ENCODE measurements at places on chromosomes 6 and 20.

DNA sequence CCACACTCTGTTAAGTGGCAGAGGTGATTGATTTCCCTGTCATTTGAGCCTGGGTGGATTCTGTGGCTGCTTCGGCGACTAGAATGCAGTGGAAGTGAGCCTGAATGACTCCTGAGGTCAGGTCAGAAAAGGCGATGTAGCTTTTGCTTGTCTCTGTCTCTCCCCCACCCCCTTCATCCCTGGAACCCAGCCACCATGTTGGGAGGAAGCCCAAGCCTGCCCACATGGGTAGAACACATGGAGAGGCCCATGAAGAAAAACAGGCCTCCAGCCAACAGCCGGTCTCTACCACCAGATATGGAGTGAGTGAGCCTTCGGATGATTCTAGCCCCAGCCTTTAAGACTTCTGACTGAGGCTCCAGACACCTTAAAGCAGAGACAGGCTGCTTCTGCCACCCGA lies 181.0 kb downstream of the TFAP2C start:
- DNase-seq: no peak

DNA sequence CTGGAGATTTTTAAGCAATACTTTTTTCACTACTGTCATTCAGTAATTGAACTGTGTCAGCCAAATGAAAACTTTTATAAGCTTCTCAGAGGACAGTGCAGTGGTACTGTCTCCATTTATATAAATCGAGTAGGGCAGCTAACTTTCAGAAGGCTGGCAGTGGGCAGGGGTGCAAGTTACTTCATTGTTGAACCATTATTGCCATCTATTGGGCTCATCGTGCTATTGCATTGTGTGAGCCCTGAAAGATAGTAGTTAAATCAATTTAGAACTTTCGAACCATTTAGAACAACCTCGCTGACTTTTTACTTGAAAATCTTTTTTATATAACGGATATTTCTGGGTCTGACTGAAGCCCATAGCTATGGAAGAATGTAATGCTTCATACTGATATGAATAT lies 347.8 kb upstream of the PLCB4 start:
- peak; percentile 1 for DNase-seq

- DNase-seq: no peak
Observed at GRCh38 chr6:124870611-124871459, 91.4 kb upstream of the RNF217 start.

GRCh38 chr20:11350126-11351005 lies 567.3 kb upstream of the BTBD3 start:
- DNase-seq: no peak

- DNase-seq: no peak
Observed at GRCh38 chr6:36350681-36351571, 14.2 kb upstream of the BNIP5 start.

GRCh38 chr6:131966443-131966842 lies 15.3 kb upstream of the CCN2 start:
- no peak for DNase-seq

GRCh38 chr6:46410334-46410953 lies 80.8 kb downstream of the RCAN2 start:
- DNase-seq: no peak

DNA sequence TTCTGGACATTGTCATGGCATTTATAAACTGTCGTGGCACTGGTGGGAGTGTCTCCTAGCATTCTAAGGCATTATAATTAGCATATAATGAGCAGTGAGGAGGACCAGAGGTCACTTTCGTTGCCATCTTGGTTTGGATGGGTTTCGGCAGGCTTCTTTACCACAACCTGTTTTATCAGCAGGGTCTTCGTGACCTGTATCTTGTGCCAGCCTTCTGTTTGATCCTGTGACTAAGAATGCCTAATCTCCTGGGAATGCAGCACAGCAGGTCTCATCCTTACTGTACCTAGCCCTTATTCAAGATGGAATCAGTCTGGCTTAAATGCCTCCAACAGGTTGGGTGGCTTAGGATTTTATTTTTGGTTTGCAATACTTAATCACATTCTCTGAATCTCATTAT lies 142.7 kb upstream of the GGTLC1 start:
- DNase-seq: no peak

GRCh38 chr6:75893058-75893775 lies 144.2 kb downstream of the MYO6 start:
- no peak for DNase-seq

GRCh38 chr6:116472706-116473105 lies 11.5 kb downstream of the CALHM6 start:
- DNase-seq: no peak

DNA sequence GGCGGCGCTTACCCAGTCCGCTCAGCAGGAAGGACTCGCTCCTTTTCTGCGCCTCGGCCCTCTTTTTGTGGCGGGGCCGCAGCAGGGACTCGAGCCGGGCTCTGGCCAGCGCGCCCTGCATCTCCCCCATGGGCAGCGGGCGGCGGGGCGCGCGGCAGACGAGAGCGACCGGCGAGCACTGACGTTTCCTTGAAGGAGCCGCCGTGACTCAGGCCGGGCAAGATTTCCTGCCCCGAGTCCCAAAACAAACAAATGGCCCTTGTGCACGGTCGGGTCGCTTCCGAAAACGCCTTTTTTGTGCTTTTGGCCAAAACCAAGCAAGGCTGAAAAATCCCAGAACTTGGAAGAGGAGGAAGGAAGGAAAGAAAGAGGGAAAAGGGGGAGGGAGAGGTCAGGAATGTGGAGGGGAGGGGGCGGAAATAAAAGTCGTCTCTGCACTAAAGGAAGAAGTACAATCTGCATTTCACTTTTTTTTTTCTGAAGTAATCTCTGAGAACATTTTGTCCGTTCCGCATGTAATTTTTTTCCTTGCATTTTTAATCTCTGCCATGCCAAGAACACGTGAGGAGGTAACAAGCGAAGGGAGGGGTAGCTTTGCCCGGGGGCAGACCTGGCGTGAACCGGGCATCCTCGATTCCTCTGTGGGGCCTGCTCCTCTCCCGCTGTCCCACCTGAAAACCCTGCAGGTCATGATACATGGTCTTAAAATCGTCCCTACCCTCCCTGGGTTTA lies 123.3 kb upstream of the SLC2A12 start:
- no peak for DNase-seq
